M059J (cell line): ENCODE measurements at places on chromosomes 5 and 9. TPM values are rescaled to one million over a fixed set of nuclear protein-coding genes. Genes with fewer than 3 reads are reported as not detected.

DNA sequence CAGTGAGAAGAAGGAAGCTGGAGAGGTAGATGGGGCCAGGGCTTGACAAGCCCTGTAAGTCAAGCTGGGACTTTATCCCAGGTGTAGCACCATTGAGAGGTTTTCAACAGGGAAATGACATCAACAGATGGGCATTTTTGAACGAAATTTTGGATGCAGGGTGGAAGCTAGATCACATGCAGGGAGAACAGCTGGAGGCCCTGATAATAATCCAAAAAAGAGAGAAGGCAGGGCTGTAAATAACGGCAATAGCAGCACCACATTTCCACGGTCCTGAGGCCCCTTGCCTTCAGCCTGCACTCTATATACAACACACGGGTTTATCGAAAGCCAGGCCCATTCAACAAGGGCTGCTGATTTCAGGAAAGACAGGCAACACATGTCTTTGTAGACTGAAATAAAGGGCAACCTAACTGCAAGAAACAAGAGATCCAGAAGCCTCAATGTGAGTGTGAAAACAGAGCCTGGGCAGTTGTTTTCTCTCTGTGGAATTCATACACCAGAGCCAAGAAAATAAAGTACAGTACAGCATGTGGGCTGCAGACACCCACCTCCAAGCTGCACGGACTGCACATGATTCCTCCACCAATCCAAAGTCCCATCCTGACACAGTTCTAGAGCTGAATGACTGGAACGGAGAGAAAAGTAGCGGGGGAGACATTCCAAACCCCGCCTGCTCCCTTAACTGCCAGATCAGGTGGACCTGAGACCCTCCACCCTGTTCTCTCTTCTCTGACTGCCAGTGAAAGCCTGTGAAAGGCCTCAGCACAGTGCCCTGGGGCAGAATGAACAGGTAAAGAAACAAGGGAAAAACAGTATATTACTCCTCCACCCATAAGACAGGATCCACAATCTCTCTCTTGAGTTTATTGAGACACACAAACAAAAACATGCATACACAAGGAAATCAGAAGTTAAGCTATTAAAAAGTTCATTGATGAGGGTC is 36.3 kb downstream of the KLHL3 start:
- DNase-seq: no peak

DNA sequence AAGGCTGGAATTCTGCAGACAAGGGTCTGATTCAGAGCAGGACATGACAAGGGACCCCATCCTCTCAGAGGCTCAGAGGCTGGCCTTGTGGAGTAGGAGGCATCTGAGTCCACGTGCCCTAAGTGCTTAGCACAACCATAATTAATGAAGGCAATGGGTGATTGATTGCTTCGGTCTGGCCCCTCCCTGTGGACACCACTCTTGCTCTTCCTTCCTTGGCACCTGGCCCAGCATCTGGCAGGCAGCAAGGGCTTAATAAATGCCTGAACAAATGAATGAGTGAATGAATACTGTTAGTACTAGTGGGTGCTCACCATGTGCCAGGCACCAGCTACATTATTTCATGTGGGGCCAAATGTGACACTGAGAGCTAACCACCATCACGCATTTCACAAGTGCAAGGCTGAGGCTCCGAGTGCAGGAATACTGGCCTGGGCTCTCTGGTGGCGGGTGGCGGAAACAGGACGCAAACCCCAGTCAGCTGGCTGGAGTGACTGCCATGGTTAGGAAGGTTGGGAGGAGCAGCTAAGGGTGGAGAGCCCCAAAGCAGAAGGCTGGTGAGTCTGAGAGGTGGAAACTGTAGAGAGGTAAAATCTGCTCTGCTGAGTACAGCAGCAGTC is 53.6 kb downstream of the ASS1 start:
- no peak for DNase-seq

RMRP gene
- total RNA-seq: 4,274 and 18,093 TPM in 2 replicates

WNT8A gene
- total RNA-seq: 0.12 and 0.54 TPM in 2 replicates

DND1 gene
- total RNA-seq: 0.44 TPM in 1 of 2 replicates, not detected in the other
